Renal cortical epithelial cell (primary cell): ENCODE measurements at places on chromosomes 7 and 10. TPM values are rescaled to one million over a fixed set of nuclear protein-coding genes. Genes with fewer than 3 reads are reported as not detected.
A peak's percentile ranks its signal among the peaks of the same experiment; 100 is the strongest.

DNA sequence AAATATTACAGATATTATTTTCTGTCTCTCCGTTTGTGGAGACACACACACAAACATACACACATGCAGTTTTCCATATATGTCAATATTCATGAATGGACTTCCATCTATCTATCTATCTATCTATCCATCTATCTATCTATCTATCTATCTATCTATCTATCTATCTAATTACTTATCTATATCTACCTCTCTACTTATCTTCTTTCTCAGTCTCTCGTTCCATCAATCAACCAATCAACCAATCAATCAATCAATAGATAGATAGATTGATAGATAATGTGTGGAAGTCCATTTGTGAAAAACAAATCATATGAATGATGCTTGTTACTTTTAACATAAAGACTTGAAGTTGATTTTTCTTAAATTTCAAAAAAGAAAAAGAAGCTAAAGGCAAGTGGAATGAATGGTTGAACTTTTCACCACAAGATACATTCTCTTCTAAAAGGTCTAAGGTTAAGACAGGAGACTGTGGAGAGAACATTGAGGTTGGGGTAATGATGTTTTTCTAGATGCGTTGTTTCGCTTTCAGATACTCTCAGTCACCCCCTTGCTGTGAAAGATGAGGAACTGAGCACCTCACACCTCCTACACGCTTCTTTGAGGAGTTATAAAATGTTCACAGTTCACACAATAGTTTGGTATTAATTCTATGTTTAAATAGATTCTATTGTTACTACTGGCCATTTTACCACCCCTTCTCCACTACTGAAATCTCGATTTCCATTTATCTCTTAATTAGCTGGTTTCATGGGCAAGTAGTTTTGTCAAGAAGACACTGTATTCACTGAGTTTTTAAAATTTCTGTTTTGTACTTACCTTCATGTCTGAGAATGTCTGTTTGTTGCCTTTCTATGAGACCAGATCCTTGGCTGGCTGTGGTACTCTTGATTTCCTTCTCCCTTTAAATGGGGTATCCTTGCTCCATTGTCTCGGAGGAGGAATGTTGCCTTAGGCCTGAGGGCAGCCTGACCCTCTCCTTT, 114.1 kb downstream of the EMX2 start:
- no peak for DNase-seq

The GPR26 gene
- not detected in 2 replicates for total RNA-seq

DNA sequence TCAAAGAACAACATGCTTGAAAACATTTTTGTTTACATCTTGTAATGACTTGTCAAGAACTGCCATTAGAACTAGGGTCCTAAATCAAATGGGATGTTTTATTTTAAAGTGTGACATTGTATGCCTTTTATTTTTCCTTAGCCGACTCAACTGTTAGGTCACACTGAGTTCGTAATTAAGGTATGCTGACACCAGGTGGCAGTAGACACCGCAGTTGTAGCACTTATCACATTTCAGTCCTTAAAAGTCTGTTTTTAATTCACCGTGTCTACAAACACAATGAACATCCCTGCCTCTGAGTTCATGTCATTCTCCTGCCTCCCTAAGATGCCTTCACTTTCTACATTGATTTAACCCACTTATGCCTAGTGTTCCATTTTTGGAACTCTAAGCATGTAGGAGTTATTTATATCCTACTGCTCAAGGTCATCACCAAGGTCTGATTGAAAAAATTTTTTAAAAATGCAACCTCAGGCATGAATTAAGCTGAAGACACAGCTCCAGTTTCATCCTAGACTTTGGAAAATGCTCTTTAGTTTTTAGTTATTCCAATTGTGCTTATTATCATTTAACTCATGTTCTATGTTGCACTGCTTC, 186.1 kb downstream of the BMPER start:
- peak; percentile 54 for DNase-seq

GRCh38 chr7:112286250-112287086, 80.0 kb downstream of the ZNF277 start:
- no peak for DNase-seq

The BTBD16 gene
- 0.45 TPM in 1 of 2 replicates, not detected in the other for total RNA-seq

DNA sequence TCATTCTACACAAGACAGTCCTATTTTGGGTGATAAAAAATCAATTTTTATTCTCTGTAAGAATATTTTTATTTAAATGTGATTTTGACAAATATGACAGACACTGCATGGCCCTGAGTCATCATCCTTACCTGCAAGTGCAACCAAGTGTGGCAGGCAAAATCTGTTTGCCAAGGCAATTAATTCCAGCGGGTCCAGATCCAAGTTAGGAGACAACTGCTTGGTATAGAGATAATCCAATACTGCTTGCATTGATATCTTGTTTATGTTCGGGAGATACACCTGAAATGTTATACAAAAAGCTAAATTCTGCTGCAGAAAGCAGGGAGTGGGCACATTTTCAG, 66.2 kb downstream of the RHOBTB1 start:
- no peak for DNase-seq

DNA sequence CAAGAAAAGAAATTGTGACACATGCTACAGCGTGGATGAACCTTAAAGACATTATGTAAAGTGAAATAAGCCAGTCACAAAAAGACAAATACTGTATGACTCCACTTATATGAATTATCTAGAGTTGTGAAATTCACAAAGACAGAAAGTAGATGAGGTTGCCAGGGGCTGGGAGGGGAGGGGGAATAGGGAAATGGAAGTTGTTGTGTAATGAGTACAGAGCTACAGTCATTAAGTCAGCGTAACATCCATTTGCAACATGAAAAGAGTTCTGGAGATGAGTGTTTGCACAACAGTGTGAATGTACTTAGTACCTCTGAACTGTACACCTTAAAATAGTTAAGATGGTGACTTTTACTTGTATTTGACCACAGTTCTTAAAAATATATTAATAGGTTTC, 112.1 kb upstream of the CDK1 start:
- no peak for DNase-seq

GRCh38 chr10:132832186-132832969, 46.4 kb upstream of the NKX6-2 start:
- DNase-seq = no peak

The GIMAP8 gene
- total RNA-seq = 0.15 and 0.17 TPM in 2 replicates

- no peak for DNase-seq
Measured at GRCh38 chr10:80966326-80966986, 428.8 kb downstream of the SH2D4B start.

The IL15RA gene
- total RNA-seq = 1.9 and 3.5 TPM in 2 replicates

GRCh38 chr7:21281193-21281592, 146.7 kb upstream of the SP4 start:
- no peak for DNase-seq

The CCL26 gene
- total RNA-seq = not detected in 2 replicates

The GIMAP5 gene
- total RNA-seq = 0.20 and 0.35 TPM in 2 replicates

DNA sequence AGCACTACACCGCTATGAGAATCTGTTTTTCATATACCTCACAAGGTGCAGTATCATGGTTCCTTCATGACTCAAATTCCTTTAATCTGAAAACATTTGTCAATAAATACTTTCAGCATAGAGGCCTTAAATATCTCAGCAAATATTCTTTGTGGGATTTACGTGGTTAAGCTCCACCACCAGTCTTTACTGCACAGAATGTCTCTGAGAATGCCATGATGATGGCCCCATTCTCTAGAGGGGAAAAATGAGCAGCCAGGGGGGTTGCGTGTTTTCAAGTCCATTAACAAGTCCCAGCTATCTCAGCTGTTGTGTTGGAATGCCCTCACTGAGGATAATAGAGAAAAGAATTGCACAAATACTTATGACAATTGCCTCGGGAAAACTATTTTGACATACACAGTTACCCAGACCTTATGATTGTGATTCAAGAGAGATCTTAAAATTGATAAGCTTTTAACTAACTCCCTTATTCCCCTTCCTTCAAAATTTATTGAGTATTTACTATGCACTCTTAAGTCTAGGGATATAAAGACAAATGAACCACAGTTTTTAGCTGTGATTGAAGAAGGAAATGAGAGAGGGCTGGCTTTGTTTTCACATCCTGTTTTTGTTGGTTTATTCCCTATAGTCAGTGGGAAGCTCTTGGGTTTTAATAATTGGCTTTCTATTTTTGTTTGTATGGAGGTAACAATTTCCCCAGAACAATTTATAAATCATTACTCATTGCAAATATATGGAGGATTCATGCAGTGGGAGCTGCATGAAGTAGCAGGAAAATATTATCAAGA, 176.5 kb upstream of the VWC2 start:
- no peak for DNase-seq

The COL17A1 gene
- total RNA-seq = 0.89 and 3.3 TPM in 2 replicates
